ENCODE measurements at places on chromosomes 6 and 20.

- DNase-seq, result no peak
Measured at GRCh38 chr6:44113414-44113813, 13.8 kb downstream of the MRPL14 start.

- no peak for DNase-seq
Measured at GRCh38 chr6:26124781-26125685, 37.8 kb downstream of the HFE start.

DNA sequence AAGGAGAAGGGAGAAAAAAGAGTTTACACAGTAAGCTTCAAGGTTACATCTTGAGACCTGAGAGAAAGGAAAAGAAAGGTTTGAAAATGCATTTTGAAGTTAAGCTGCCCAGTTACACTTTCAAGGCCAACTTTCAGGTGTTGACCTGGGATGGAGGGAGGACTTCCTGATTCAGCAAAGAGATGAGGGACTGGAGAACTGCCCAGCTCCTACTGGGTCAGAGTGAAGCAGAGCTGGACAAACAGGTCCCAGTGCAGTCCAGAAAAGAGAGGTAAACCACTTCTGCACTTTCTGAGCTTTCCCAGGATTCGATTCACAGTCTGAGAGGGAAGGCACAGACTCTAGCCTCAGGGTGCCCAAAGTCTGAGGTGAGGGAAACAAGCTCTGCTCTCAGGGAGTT lies 6.0 kb upstream of the TJAP1 start:
- DNase-seq, result no peak

DNA sequence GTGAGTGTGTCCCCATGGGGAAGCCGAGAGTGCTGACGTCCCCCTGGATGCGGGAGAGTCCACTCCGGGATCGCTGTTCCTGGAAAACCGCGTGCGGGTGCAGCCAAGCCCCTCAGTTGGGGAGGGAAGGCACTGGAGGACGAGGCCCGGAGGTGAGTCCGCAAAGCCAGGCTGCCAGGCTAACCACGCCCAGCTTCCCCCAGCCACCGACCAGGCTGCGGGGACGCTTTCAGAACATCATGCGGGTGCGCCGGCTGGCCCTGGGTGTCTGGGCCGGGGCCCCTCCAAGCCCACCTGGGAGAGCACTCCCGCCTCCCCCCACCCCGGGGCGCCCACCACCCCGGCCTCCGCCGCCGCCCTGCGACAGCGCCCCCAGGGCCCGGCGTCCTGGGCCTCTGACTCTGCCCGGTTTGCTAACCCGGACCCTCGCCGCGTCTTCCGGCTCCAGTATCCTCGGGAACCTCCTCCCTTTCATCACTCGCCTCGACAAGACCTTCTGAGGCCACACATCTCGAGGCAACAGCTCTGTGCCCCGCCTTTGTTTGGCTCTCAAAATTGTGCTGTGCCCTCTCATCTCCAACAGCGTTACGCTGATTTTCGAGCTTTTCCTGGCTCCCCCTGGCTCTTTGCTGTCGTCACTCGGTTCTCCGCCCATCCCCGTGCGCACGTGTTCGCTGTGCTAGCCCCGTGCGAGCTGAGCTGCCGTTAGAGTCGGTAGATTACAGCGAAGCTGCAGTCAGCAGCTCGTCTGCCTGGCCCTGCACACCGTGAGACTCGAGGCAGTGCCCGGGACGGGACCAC lies 47.1 kb upstream of the ENTPD6 start:
- DNase-seq, result no peak

- DNase-seq, result no peak
Measured at GRCh38 chr6:160015778-160016684, 47.1 kb downstream of the IGF2R start.

DNA sequence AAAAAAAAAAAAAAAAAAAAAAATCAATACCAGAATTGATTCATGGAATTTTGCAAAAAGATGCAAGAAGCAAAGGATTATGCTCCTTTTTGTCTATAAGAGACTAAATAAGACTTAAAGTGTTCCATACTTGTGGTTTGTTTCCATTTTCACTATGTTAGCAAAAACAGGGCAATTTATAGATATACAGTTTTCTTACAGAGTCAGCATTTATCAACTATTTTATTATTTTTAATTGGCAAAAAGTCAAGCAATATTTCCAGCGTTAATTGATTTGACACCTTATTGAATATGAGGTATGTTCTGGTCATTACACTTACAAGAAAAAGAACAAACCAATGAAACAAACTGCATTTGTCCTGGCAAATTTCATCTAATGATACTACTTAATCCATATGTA lies 5.4 kb upstream of the SGK1 start:
- no peak for DNase-seq

GRCh38 chr20:18412221-18412901 lies 54.5 kb downstream of the DZANK1 start:
- DNase-seq, result no peak

GRCh38 chr6:28712982-28713381 lies 187.3 kb downstream of the GPX5 start:
- DNase-seq, result no peak

DNA sequence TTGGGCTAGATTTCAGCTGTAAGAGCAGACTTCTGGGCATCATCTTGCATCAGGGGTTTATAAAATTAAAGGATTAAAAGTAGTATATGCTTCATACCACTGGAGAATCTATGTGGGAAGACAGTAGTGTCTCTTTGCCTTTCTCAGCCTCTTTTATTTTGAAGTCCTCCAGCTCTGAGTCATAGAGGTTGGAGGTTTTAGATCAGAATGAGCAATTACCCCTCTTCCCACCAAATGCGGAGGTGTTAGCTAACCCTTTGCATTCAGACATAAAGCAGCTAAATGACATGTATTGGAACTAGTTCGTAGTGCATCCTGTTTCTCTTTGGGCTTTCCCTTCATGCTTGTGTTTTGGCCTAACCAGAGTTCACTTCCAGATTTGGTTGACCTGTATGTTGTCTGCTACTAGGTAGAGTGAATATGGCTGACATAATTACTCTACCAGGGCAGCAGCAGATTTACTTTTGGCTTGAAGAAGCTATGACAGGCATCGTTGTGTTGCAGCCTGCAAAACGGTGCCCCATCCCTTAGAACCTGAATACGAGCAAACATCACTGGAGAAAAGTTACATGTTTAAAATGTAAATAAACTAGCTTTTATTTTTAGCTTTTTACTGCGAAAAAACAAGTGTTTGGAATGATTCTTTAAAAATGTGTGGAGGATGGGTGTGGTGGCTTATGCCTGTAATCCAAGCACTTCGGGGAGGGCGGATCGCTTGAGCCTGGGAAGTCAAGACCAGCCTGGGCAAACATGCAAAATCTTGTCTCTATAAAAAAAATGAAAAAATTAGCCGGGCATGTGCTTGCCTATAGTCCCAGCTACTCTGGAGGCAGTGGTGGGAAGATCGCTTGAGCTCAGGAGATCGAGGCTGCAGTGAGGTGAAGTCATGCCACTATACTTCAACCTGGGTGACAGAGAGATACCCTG lies 82.2 kb downstream of the MYO6 start:
- no peak for DNase-seq

DNA sequence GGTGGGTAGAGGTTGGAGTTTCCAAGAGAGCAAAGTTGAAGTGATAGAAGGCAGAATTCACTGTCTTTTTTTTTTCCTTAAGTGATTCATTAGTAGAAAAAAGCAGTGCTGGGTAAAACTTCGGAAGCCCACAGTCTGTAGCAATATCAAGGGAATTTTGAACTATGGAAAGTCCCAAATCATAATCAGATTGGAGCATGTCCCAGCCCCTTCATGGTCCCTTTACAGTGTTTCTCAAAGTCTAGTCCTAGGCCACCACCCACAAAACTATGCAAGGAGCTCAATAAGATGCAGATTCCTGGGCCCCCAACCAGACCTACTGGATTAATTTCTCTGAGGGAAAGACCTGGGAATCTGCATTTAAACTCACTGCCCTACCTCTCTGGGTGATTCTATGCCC lies 22.6 kb downstream of the NEDD9 start:
- no peak for DNase-seq

- DNase-seq, result no peak
Measured at GRCh38 chr6:30979141-30979540, 4.4 kb upstream of the MUC21 start.

DNA sequence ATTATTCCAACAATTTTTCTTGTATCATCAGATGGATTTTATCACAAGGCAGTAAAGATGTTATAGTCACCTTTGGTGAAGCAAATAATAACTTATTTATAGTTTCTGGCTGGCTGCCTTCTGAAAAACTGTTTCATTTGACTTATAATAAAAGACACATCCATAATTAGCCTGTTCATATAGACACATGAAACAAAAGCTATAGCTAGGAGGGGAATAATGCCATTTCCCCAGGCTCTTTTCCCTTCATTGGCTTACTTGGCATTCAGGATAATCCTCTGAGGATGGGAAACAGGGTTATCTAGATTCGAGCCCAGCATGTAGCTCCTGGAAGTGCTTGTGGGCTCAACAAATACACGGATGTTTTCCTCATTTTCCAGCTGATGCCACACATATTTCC lies 17.5 kb downstream of the MMP24 start:
- no peak for DNase-seq

DNA sequence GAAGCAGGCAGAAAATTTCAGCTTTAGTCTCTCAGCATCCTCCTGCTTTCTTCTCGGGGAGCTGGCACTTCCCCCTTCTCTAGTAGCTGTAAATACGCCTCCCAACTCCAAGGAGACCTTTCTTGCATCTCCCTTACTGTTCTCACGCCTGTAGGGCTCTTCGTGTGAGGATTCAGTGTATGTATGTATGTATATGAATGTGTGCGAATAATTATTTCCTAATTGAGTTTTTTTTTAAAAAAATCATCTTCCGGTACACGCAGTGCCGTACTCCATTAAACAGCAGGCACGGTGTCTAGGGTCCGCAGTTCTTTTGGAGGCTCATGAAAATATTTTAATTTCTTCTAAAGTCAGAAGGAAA lies 85.4 kb downstream of the HFE start:
- DNase-seq, result no peak

DNA sequence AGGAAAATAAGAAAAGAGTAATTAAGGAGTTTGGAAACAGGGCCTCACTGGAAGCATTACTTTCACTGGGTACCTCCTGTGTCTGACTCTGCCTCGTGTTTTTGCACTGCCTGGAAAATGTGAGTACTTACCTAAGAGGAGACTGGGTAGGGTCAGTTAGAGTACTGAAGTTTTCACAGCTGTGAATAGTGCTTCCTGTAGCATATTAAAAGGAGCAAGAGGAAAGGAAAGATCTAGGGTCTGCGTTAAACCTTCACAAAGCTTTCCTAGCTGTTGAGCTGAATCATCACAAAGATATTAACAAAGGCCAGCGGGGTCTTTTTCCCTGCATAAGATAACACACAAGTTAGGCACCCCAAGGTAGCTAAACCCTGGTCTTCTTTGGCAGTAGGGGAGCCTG lies 82.3 kb downstream of the MLIP start:
- no peak for DNase-seq

DNA sequence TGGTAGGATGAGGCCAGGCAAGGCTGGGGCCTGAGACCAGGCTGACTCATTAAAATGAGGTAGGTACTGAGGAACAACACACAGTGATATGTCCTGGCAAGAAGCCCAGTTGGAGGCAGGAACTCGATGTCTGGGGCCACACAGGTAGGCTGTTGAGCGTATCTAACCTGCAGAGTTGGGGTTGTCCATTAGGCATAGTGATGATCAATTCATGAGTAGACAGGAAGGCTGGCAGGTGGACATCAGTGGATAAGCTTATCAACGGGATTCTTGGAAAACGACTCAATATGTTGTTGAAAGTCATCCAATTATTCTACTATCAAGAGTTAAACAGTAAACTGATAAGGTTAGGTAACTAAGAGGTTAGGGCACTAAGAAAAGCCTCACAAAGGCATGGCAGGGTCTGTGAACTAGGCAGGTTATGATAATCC lies 193.2 kb upstream of the COL21A1 start:
- DNase-seq, result no peak

- no peak for DNase-seq
Measured at GRCh38 chr6:169240591-169241390, 12.9 kb downstream of the THBS2 start.

- DNase-seq, result no peak
Measured at GRCh38 chr6:108734271-108734922, 113.8 kb upstream of the ARMC2 start.

DNA sequence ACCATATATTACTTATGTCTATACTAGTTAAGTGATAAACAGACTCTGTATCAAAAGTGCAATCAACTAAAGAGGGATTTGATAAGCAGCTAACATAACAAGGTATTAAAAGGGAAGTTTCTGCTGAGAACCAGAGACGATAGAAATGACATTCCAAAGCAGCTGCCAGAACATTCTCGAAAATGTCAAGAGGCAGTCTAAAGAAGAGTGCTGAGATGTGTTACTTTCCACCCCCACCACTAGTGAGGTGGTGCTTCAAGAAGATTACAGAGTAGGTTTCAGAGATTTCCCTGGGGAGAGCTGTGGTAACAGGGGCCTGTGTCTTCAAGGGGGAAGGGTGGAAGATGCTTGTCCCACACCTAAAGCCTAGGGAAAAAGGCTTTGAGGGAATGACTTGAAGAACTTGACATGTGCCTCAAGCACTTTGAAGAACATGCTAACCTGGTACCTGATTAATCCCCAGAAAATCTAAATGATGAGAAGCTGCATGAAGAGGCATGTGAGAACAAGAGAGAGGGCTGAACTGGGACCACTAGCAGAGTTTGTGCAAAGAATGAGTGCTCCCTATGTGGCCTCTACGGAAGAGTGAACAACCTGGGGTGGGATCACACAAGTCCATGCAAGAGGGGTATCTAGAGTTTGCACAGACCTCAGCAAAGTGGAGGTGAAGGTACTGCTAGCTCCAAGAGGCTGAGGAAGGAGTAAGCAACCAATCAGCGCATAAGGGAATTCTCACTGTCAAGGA lies 5.0 kb downstream of the FAM184A start:
- DNase-seq, result no peak

DNA sequence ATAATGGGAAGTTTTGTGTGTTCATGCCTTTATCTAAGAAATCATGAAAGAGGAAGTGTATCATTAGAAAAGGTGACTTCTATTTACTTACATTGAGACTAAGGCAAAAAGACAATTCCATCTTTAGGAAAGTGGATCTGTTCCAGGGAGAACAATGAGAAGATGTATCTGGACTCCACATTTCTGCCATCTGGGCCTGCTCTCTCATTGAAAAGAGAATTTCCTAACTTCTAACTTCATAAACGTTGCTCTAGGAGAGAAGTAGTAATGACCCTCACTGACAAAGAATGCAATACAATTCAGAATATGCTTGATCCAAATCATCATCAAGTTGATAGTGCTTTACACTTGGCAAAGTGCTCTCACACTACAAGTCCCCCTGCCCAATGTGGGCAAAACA lies 294.2 kb downstream of the OGFRL1 start:
- DNase-seq, result no peak
